Type B pancreatic cell (in vitro differentiated cells): ENCODE measurements at places on chromosomes 13 and 19.

DNA sequence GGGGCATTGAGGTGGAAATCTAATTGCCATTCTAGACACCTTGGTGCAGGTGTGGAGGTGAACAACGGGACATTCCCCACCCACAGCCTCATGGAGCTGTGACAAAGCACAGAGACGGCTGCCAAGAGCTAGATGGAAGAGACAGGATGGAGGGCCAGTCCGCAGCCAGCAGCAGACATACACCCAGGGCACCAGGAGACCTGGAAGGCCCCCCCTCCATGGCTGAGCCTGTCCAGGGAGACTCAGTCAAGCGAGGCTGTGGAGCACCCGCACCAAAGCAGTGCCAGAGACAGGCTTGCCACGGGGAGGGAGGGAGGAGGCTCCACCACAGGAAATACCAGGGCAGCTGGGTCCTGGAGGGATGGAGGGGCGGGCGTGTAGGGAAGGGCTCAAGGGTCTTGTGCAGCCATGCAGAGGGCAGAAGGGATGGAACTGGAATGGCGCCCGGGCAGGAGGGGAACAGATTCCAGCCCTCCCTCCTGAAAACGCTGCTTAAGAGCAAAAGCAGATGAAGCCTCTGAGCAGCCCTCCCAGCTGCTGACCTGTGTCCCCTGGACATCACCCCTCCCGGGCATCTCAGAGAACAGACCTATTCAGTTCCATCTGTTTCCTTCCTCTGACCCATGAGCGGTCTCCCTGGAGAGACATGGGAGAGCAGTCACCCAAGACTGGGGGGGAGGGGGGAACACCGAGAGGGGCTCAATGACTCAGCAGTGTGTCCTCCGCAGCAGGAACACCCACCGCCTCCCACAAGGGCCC, 14.4 kb downstream of the EPS15L1 start:
- no peak for DNase-seq

DNA sequence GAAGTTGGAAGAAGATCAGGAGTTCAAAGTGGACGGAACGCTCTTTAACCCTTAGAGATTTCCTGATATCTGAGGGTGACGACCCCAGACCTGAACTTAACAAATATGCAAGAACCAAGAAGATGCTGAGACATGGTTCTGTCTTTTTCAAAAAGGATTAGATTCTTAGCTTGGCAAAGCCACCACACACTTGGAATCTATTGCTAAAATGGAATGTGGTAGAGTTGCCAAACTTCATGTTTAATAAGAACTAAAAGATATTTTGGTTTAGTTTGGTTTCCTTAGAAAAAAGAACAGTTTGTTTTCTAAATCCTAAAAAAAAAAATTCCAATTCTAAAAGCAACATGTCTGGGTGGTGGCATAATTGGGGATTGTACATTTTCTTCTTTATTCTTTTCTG, 29.5 kb downstream of the UNC13A start:
- DNase-seq, result no peak

- DNase-seq, result no peak
Measured at GRCh38 chr19:46979126-46980105, 40.2 kb upstream of the NPAS1 start.

- DNase-seq, result no peak
Measured at GRCh38 chr19:343941-344624, 513 bp downstream of the MIER2 start.
